ENCODE measurements at places on chromosomes 2 and 18.

GRCh38 chr2:149080099-149080498 lies 41.6 kb downstream of the LYPD6B start:
- no peak for DNase-seq

DNA sequence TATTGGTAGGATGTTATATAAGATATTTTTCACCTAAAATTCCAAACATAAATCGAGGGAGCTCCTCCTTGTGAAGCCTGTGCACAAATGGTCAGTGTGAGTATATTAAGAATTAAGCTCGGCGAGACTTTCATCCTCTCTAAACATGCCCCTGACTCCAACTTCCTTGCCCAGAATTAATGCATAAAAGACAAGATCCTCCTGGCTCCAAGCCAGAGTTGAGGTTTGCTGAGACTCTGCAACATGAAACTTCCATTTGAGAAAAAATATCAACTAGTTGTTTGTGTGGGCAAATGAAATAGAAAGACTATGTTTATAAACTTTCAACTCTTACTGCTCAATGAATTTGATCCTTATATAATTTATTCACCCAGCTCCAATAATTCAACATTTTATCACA lies 68.1 kb downstream of the CCDC178 start:
- no peak for DNase-seq

- DNase-seq = no peak
These were observed 419.4 kb downstream of the MEIS1 start for GRCh38 chr2:66854298-66854697.

- DNase-seq = no peak
These were observed 139.5 kb upstream of the SPHKAP start for GRCh38 chr2:228321015-228321414.
